Left forelimb (tissue), 1 donor: ENCODE measurements at places on chromosomes 7 and 10.

GRCh38 chr10:117425974-117426566 is 50.8 kb upstream of the PDZD8 start:
- peak; percentile 3 for DNase-seq

DNA sequence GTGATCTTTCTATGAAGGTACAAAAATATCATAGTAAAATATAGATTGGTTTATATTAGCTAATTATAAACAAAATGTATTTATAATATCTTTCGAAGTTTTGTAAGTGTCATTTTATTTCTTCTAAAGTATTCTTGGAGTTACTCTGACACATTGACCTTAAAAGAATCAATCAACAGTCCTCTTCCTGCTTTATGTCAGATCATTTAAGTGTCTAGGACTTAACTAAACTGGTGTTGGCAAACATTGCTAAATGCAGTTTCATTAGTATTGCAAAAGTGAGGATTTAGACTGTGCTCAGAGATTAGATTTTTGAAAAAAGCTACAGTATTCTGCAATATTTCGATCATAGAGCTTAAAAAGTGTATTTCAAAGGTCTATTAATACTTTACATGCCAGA is 10.3 kb downstream of the GLCCI1 start:
- DNase-seq: no peak

GRCh38 chr10:132542086-132542775 is 4.6 kb downstream of the INPP5A start:
- DNase-seq: no peak

- DNase-seq: no peak
Observed at GRCh38 chr7:118195837-118196474, 12.0 kb downstream of the LSM8 start.

DNA sequence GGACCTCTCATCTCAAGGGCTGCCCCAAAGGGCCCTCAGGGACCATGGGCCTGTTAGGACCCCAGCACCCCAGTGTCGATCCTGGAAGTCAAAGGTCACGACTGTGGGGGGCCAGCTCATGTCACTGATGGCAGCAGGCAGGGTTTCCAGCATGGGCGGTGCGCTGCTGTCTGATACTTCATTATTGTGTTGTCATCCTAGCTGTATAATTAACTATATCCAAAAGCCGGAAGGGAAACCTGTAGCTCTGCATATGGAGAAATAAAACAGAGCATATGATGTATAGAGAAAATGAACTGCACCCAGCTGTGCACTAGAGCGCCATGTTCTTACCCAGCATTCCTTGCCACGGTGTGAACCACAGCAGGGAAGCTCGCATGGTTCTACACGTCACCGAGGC is 196.3 kb downstream of the EBF3 start:
- no peak for DNase-seq

DNA sequence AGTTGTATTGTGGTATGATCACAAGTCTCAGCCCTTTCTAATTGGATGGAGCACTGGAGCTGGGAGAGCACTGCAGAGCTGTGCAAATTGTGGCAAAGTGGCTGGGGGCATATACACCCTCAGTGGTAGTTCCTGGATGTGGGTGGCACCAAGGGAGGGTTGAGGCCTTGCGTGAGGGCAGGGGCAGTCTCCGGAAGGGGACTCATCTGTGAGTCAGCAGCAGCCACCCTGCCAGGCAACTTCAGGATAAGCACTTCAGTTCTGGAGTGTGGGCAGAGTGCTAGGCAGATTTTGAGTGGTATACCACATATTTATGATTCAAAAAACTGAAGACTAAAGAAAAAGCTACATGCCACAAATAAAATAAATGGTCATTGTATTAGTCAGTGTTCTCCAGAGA is 210.5 kb downstream of the ETV1 start:
- DNase-seq: no peak

DNA sequence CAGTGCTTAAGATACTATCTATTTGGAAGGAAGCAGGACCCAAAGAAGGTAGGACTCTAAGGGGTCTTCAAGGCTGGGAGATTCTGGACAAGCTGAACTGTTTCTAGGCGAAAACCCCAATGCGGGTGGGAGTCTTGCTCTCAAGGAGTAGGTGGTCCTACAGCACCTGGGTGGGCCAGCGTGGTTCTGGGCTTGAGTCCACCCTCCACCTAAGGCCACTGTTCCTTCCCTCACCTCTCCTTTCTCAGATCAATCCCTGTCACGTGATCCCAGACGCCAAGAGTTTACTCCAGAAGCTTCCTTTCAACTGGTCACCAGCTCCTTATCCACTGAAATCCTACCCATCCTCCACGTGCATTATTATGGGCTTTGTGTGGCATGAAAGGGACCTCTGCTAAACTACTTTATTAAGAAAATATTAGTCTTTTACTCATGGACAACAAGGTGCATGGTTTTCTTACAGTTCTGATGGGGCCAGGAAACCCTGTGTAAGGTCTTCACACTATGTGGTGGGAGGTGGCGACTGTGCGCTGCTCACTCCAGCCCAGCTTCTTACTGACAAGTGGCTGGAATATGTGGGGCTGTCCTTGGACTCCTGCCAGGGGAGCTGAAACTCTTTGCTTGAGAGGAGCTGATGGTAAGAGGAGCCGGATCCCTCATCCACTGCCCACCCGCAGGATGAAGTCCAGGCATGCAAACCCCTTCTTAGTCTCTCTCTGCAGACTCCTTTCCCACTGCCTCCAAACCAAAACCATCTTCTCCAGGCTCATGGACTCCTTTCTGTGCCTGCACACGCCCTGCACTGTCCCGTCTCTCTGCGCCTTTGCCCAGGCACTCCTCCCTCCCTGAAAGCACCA is 1.6 kb downstream of the ZNF746 start:
- no peak for DNase-seq
